ENCODE measurements at places on chromosomes 6 and 20. TPM values are rescaled to one million over a fixed set of nuclear protein-coding genes. Genes with fewer than 3 reads are reported as not detected.

Gene VSTM2L
- total RNA-seq, result 0.44 TPM

GRCh38 chr20:4787069-4787468 lies 65.4 kb downstream of the PRND start:
- no peak for DNase-seq

Gene NXT1
- 25.9 TPM for total RNA-seq

DNA sequence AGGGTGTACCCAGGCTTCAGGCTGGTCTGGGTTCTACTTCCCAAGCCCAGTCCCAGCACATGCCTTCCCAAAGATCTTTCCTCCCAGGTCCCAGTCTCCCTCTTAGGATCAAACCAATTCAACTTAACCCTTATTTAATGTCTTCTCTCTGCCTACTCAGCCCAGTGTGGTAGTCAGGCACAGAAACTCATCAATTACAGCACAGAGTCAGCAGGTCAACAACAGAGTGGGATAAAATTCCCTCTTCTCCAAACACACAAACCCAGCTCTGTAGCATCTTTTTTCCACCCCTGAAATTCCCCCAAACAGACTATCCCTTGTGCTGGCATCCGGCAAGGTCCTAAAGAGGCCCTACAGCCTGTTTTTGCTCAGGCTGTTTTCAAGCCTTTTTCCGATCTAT lies 47.3 kb upstream of the CDYL start:
- DNase-seq, result no peak

DNA sequence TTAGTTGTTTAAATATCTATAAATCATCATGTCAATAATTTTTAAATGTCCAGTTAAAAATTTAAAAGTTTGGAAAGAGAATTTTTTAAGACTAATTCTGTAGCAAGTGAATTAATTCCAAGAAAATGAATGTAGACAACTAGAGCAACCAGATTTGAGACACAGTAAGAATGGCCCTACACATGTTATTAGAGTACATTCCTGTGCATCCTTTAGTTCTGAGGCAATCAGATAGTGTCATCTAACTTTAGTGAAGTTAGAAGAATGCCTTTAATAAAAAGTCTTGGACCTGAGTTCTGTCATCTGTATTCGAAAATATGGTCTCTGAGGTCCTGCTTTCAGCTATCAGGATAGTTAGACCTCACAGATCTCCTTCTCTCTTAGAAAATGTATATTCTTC lies 63.7 kb downstream of the HIVEP2 start:
- DNase-seq, result no peak

GRCh38 chr20:35088231-35089145 lies 4.1 kb downstream of the TRPC4AP start:
- no peak for DNase-seq

GRCh38 chr20:49118307-49118706 lies 69.8 kb downstream of the STAU1 start:
- DNase-seq, result no peak

DNA sequence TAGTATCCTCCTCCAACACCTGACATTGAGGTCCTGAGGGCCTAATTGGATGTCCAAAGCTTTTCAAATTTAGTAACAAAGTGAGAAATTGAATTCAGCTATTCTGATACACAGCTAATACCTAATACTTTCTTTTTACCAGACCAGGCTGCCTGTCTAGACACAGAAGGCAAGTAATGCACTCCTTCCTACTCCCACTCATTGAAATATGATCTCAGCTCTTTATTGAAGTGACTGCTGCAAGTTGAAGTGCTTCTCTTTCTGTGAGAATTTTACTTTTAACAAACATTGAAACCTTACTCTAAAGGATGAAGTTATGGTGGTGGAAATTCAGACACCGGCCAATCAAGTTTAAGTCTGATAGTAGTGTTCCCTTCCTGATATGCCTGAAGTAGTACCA lies 90.8 kb upstream of the OGFRL1 start:
- no peak for DNase-seq

- no peak for DNase-seq
Measured at GRCh38 chr20:60632391-60633262, 619.4 kb upstream of the CDH4 start.
